ENCODE measurements at places on chromosomes 12 and 14.

DNA sequence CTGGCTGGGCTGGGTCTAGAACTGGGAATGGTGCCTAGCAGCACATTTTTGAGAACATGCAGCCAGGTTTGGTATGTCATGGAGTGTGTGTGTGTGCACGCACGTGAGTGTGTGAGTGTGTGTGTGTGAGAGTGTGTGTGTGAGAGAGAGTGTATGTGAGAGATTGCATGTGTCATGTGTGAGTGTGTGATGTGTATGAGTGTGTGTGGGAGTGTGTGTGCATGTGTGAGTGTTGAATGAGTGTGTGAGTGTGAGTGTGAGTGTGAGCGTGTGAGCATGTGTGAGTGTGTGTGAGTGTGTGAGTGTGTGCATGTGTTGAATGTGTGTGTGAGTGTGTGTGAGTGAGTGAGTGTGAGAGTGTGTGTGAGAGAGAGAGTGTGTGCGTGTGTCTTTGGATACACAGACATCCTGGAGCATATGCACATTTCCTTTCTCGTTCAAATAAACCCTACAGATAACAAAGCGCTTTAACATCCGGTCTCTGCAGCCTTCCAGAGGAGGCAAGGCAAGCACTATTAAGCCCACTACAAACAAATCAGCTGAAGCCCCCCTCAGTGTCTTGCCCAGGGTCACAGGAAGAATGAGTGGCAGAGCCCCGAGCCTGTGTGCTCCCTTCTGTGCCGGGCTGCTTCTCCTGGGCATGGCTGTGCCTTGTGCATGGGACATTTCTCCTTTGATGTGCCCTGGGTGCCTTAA is 108.7 kb upstream of the ETV6 start:
- DNase-seq = no peak

DNA sequence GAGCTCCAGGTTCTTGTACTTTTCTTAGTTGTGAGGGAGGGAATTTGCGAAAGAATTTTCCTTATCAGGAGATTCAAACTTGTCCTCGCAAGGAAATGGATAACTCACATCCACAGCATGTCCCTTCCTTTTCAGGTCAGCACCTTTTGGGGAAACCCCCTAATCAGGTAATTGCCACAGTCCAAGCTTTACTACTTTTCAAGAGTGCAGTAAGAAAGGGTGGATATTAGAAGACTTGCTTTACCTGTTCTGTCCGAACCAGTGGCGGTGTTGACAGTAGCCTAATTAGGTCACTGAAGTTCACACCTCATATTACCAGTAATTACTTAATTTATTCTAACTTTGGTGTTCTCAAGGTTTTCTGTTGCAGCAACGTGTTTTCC is 6.7 kb upstream of the C12orf50 start:
- DNase-seq = no peak

- no peak for DNase-seq
Measured at GRCh38 chr12:578748-579419, 84.4 kb downstream of the NINJ2 start.

DNA sequence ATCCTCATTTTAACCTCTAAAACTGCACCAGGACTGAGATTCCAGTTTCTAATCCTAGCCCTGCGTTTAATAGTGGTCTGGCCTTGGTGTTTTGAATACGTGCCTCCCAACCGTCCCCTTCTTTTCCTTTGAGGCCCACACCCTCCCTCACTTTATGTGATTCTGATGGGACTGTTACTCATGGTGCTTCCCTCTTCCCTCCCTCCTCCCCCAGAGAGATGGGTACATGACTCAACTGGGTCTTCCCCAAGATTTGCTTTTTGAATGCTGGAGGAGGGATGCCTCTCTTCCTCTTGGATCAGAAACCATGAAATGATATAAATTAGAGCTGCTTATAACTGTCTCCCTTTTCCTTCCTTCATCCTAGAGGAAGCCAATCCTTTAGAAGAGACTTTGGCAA is 8.2 kb upstream of the PPP2R5E start:
- no peak for DNase-seq

GRCh38 chr12:16063726-16064125 is 152.6 kb downstream of the DERA start:
- DNase-seq = no peak

GRCh38 chr14:73712540-73713180 is 1.5 kb downstream of the PNMA1 start:
- peak; percentile 37 for DNase-seq

- DNase-seq = no peak
Measured at GRCh38 chr12:1575408-1576401, 18.7 kb downstream of the FBXL14 start.

- DNase-seq = no peak
Measured at GRCh38 chr14:91027561-91027960, 32.9 kb downstream of the RPS6KA5 start.

- DNase-seq = no peak
Measured at GRCh38 chr14:75614179-75614578, 35.8 kb downstream of the FLVCR2 start.

DNA sequence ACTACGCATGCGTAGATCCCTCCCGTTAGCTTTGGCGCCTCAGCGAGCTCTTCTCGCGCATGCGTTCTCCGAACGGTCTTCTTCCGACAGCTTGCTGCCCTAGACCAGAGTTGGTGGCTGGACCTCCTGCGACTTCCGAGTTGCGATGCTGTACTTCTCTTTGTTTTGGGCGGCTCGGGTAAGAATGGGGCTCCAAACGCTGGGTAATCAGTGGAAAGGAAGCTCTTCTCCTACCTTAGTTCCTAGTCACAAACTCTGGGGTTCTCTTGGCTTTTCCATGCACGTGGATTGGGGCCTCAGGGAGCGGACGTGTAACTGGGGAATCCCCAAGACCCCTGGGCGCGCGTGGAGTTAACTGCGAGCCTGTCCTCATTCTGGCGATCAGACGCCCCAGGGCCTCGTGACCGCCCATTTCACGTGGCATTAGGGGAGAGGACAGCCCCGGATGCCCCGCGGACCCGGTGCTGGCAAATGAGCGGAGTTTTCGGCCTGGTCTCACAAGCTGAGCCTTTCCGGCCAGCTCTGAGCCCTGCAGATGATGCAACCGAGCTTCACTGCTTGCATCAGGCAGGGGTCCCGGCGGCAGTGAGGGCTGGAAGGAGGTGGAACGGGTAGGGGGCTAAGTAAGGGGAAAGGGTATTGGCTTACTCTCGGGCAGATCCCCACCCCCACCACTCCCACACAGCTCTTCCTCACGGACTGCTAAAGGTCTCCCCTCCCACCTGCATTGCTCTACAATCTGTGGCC is at the start of gene SHMT2:
TSS of gene SHMT2 (plus strand) at position 78 of the 747 bp plus-strand sequence. CDS start at position 146, 68 bp downstream.
- peak; percentile 86 for DNase-seq

DNA sequence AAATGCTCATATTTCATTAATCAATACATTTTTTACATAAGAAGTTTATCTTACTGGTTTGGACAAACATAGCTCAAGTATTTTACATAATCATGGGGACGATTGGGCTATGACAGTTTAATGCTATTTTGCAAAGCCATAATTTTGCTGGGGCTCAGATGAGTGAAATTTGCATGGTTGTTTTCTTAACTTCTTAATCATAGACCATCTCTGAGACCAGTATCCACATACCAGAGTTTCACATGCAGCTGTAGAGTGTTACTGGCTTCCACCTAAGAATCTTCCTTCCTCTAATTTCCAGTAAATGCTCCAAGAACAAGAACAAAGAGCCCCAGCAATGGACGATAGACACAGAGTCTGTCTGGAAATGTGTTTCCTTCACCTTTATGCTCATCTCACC is 303.0 kb upstream of the TMEM132C start:
- DNase-seq = no peak

DNA sequence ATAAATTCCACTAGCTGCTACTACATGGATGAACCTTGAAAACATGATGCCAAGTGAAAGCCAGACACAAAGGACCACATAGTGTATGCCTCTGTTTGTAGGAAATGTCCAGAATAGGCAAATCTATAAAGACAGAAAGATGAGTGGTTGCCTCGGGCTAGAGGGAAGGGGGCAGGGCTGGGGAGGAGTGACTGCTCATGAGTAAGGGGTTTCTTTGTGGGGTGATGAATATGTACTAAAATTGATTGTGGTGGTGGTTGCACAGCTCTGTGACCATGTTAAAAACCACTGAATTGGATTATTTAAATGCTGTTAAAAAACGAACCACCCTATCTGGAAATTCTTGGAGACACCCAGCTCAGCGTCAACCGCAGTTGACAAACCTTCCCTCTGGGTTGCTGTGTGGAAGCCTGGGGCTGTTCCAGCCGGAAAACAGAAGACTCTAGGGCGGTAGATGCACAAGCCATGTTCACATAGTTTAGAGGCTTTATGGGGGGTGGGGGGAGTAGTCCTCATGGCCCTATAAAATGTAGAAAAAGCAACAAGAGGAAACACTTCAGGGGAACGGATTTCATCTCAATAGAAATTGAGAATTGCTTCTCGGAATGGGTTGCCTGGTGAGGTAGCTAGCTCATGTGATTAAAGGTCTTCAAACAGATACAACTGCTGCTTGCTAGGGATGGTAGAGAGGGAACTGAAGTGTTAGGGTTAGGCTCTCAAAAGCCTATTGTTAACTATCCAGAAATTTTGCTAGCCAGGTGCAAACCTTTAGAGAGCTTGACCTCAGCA is 29.4 kb downstream of the RIN3 start:
- DNase-seq = peak; percentile 10

- no peak for DNase-seq
Measured at GRCh38 chr14:21204167-21205025, 48.5 kb upstream of the OR5AU1 start.

DNA sequence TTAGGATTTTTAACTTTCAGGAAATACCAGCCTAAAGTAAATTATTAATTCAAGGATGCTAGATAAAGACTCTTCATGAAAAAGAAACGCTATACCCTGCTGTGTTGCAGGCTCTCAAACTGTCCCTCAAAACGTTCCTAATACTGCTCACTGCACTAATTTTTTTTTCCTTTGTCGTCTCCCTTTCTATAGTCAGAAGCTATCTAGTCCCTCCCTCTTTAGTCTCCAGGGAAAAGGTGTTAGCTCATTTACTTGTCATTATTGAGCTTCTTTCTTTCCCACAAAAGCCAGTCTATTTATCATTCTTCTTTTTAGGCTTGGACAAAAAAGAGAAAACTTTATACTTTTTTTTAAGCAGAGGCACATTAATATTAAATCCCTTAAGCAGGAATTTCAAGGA is 30.3 kb upstream of the INSM2 start:
- no peak for DNase-seq

GRCh38 chr14:69921052-69921451 is 41.8 kb downstream of the SMOC1 start:
- no peak for DNase-seq

- no peak for DNase-seq
Measured at GRCh38 chr14:100775351-100775830, 48.7 kb downstream of the DLK1 start.

GRCh38 chr12:29530436-29530835 is 33.0 kb upstream of the OVCH1 start:
- DNase-seq = no peak

DNA sequence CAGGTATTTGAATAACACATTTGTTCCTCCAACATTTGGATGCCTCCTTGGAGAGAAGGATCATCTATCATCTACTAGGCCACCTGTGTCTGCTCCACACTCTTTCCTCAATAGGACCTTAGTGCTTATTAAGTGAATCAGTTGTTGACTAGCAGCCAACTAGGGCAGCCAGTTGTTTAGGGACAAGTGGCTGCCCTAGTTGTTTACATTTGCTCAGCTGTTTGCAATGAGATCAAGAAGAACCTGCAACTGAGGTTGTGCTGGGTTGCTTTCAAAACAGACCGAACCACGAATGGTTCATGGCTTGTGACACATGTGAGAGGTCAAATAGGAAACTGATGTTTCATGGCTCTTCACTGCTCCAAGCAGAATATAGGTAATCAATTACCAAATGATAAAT is 53.8 kb downstream of the TMCC3 start:
- DNase-seq = no peak

DNA sequence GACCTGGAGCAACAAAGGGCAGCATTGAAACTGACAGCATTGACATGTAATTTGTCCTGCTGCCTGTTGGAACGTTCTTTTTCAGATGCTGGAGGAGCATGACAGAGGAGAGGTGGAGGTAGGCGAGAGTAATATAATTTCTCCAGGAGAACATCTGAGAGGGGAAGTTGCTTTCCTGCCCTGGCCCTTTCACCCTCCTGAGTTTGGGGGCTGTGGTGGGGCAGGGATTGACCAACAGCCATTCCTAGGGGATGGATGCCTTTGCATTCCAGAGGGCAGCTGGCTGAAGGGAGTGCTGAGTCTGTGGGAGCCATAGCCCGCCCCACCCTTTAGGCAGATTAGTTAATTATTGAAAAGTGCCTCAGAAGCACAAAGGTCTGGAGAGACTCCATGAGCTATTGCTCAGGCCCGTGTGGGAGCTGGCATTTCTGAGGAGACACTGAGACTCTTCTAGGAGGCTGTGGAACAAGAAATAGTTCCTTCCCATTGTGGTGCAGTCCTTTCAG is 73.5 kb downstream of the ARF6 start:
- no peak for DNase-seq

DNA sequence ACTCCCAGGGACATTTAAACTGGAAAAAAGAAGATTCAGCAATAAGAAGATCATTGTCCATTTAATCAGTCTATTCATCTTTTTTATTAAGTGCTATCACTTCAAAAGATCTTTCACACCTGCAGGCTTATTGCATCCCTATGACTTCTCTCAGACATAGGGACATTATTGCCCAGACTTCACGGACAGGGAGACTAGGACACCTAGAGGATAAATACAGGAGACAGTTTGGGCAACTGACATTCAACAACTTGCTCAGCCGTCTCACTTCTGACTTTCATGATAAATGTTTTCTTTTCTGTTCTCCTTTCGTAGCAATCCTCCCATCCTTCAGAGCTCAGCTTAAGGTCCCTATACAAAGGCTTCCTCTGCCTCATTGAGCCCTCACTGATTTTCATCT is 84.3 kb downstream of the TMEM30B start:
- DNase-seq = no peak

GRCh38 chr14:68527329-68527851 is 265.5 kb downstream of the ZFP36L1 start:
- no peak for DNase-seq

DNA sequence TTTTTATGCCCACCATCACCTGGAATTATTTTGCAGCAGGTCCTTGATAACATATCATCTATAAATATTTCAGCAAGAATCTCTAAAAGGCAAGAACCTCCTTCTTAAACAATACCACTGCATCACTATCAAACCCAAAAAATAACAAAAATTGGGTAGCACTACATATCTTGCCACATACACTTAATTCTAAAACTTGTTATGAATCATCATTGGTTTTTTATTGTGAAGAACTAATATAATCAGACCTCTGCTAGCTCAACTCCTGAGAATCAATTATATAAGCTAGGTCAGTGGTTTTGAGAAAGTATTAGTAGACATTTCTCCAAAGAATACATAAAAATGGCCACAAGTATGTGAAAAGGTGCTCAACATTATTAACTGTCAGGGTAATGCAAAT is 23.8 kb downstream of the SLC38A1 start:
- no peak for DNase-seq

Measured in activated T-cell treated with anti-CD3 and anti-CD28 coated beads, Interleukin-2, amount 50 U/mL, for 1 hour (primary cell).